Renal cortex interstitium (tissue), 15 donors: ENCODE measurements at places on chromosomes 7 and 10.

DNA sequence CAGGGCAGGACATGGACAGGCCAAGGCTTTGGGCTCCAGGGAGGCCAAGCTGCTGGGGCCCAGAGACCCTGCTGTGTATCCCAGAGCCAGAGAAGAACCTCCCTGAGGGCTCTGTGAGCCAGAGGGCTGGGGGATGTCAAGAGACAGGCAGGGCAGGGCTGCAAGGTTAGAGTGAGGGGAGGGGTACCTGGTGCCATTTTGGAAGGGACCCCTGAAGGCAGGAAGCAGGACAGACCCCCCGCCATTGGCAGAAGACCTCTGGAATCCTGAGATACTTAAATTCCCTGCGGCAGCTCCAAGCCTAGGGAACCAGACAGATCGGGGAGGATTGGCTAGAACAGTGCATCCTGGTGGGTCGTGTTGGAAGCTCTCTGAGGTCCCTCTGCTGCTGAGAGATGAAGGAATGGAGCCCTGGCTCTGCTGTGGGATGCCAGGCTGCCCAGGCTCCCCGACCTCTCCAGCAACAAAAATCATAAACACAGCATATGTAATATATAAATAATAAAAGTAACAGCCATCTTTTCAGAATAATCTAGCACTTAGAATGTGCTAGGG, 75.0 kb downstream of the LHPP start:
- DNase-seq: no peak

DNA sequence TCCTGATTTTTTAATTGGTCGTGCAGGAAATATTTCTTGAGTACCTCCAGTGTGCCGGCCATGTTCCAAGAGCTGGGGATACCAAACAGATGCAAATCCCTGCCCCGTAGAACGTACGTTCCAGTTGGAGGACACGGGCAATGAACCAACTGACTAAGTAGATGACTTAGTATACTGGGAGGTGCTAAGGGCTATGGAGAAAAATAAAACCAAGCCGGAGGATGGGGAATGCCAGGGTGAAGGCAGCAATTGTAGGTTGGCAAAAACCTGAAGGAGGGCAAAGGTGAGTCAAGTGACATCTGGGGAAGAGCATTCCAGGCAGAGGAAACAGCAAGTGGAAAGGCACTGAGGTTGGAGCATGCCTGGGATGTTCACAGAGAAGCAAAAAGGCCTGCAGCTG, 6.8 kb upstream of the VSIR start:
- DNase-seq: no peak

- DNase-seq: no peak
Observed at GRCh38 chr10:97531401-97531986, 32.8 kb downstream of the UBTD1 start.

- no peak for DNase-seq
Observed at GRCh38 chr10:76778914-76779795, 858.5 kb downstream of the KCNMA1 start.

DNA sequence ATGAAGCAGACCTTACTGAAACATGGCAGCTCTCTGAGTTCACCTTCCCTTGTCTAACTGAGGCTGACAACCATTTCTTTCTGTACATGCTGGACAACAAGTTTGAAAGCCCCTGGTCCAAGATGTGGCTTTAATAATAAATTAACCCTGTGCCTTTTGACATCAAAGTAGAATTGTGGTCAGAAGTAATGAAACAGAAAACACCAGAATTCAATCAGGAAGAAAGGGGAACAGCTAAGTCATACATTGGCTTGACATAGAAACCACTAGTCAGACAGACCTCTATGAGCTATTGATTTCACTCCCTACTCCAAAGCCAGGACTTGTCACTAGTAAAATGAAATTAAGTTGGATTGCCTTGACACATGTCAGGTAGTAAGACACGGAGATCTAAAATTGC, 175.2 kb upstream of the ASAH2 start:
- DNase-seq: no peak

- DNase-seq: no peak
Observed at GRCh38 chr10:95815133-95815532, 59.2 kb downstream of the ENTPD1 start.

DNA sequence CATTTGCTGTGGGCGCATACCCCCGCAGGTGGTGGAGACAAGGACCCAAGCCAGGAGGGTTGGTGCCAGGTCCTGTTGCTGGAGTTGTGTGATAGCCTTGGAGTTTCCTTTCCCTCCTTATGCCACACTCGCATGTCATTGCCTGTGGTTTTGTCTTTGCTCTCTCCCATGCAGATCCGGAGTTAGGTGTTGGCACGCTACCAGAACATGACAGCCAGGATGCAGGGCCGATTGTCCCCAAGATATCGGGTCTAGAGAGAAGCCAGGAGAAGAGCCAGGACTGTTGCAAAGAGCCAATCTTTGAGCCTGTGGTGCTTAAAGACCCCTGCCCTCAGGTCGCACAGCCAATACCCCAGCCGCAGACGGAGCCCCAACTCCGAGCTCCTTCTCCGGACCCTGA, 369.2 kb upstream of the GALNT17 start:
- no peak for DNase-seq

- DNase-seq: no peak
Observed at GRCh38 chr7:125253452-125254190, 324.0 kb upstream of the POT1 start.

DNA sequence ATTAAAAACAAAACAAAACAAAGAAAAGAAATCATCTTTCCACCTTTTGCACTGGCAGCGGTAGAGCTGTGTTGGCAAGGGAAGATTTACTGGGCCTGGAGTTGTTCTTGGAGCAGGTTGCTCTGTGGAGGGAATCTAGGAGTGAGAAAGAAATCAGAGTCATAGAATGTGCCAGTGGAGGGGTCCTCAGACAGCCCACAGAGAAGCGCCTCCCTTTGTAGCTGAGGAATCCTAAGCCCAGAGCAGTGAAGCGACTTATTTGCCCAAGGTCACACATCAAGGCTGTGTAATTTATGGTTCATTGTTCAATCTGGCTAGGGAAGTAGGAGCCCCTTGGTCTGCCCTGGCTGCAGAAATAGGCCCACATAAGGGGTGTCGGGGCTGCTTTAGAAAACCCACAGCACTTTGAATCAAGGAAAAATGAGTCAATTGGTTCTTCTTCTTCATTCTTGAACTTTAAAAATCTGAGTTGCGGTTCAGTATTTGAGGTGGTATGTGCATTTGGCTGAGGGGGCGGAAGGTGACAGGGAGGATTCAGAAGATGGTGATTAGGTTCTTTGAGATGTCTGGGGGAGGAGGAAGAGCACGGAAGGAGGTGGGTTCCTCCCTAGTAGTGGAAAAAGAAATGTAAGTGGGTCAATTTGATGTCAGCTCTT, 253.7 kb downstream of the PTEN start:
- peak; percentile 15 for DNase-seq

DNA sequence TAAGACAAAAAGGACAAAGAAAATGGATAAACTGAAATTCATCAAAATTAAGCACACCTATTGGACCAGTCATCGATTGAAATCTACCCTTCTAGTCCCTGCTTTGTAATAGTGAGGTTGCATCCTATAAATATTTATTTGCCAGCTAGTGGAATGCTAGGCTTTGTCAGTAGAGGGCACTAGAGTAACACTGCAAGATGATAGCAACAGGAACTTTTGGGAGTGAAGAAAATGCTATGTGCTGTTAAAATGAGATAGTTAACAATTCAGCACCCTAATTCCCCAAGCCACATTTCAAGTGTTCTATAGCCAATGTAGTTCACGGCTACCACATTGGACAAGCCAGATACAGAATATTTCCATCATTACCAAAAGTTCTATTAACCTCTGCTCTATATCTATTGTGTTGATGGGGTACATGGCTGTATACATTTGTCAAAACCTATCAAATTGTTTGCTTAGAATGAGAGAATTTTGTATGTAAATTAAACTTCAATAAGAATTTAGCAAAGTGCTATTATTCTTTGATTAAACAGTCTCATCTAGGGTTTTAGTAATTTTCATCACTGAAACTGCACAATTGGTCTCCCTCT, 69.8 kb downstream of the LSMEM1 start:
- DNase-seq: no peak

DNA sequence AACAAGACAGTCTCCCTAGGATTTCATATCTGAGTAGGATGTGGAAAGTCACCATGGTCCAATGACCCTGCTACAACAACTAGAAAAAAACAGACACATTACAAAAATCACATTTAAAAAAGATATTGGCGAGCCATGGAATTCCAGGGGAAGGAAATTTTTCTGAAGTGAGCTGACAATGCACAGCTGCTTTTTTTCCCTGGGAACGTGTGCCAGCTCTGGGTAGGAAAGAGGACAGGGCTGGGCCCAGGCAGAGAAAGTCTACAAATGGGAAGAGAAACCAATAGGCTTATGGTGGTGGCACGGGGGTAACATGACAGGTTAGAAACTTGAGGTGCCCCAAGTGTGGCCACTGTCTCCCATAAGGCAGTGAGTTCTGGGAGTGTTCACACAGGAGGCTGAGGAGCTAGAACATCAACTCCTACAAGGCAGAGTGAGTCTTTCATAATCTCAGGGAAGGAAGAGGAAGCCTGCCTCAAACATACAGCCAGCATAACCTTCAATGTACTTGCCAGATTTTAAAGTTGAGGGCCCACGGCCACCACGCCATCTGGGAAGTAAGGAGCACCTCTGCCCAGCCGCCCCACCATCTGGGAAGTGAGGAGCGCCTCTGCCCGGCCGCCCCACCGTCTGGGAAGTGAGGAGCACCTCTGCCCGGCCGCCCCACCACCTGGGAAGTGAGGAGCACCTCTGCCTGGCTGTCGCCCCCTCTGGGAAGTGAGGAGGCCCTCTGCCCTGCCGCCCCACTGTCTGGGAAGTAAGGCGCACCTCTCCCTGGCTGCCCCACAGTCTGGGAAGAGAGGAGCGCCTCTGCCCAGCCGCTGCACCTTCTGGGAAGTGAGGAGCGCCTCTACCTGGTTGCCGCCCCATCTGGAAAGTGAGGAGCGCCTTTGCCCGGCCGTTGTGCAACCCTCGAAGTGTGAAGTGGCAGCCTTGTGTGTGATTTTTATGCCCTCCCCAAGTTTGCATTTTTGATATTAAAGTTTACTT, 5.9 kb downstream of the FBXL13 start:
- no peak for DNase-seq

DNA sequence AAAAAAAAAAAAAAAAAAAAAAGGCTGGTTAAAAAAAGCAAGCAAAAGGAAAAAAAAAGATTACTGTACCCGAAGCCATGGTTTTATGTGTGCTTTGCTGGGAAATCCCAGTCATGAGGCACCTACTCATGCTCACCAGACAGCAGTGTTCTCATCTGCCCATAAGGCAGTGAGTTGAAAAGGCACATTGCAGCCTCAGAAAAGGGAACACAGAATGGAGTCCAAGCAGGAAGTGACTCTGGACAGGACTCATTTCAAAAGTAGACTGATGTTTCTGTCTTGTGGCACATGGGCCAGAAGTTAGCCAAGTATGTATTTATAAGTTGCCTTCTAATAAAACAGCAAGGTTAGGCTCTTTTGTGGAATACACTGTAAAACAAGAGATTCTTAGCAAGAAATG, 40.2 kb downstream of the PDSS1 start:
- DNase-seq: no peak

- no peak for DNase-seq
Observed at GRCh38 chr10:86189891-86190290, 176.7 kb downstream of the GRID1 start.

DNA sequence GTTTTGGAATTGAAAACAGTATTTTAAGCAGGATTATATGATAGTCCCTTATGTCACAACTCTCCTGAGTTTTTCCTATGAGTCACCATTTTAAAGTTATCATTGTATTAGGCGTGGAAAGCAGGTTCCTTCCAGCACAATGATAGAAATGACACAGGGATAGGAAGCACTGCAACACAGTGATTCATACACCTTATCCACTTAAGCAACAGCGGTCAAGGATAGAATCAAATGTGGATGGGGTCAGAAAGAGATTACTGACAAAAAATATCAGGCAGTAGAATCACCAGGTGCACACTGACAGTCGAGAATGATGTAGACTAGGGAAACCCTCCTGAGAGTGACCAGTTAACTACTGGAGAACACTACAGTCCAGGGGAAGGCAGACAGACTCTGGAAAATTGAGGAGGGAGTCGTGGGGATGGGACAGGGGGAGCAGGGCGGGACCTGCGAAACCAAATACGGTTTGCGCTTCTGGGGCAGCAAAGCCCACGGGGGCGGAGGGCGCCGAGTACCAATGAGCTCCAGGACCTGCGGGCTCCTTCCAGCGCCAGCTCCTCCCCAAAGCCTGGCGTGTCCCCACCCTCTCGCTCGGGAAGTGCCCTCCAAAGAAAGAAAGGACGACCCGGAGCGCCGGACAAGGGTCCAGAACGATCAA, 479 bp downstream of the PNPLA8 start:
- peak; percentile 15 for DNase-seq

DNA sequence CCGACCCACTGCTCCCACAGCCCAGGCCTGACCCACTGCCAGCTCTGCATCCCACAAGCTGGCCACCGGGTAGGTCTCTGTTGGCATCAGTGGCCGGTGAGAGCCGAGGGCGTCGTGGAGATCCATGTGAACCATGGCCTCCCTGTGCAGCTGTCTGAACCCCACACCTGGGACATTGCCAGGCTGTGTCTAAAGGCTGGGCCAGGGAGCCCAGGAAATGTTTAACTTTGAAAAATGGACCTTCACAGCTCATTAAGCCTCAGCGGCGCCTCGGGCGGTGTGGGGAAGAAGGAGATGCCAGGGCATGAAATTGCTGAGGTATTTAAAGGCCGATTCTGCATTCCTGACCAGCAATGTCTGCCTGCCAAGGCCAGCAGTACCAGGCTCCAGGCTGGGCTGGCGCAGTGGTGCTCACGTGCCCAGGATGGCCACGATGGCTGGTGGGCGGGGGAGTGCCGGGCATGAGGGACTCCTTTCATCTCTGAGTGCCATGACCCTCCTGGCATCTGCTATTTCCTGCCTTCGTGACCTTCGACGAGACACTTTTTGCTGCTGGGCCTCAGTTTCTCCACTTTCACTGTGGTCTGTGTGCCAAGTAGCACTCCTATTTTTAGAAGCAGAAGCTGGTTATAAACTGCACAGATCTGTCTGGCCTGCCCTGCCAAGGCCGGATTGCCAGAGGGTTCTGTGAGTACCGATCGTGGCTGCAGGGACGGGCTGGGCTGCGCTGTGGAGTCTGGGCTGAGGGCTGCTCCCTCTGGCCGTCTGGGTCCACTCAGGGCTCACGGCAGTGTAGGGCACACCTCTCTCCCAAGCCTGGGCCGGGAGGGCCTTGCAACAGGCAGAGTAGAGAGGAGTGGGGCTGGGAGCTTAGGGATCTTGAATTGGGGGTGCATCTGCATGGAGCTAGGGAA, 21.8 kb downstream of the ELFN1 start:
- DNase-seq: peak; percentile 92

DNA sequence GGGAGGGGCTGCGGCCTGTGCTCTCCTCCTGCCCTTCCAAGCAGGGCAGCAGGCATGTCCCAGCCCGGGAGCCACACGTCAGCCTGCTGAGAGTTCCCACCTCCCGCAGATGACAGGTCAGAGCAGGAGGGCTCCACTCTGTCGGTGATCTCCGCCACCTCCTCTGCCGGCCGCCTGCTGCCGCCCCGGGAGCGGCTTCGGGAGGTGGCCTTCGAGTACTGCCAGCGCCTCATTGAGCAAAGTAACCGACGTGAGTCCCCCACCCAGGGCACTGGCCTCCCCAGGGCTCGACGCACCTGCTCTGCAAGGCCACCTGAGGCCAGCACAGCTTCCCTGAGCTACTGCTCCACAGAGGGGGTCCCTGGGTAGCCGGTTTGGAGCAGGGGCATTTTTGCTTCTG, 9.4 kb downstream of the AP5Z1 start:
- no peak for DNase-seq

- DNase-seq: no peak
Observed at GRCh38 chr7:33395340-33395739, 266.0 kb downstream of the BBS9 start.
